ENCODE measurements at places on chromosomes 1 and 21.

- no peak for DNase-seq
Observed at GRCh38 chr1:29451368-29451892, 215.1 kb downstream of the PTPRU start.

DNA sequence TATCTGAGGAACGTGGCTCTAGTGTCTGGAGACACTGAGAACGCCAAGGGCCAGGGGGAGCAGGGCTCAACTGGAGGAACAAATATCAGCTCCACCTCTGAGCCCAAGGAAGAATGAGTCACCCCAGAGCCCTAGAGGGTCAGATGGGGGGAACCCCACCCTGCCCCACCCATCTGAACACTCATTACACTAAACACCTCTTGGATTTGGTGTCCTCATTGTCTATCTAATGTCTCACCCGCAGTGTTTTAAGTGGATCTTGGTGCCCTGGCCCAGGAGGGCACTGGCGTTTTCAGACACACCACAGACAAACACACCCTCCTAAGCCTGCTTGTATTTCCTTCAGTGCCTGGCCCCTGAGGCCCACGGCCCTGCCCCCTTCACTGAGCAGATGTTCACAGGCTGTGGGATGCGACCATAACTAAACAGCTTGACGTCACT lies 2.2 kb upstream of the FALEC start:
- no peak for DNase-seq

DNA sequence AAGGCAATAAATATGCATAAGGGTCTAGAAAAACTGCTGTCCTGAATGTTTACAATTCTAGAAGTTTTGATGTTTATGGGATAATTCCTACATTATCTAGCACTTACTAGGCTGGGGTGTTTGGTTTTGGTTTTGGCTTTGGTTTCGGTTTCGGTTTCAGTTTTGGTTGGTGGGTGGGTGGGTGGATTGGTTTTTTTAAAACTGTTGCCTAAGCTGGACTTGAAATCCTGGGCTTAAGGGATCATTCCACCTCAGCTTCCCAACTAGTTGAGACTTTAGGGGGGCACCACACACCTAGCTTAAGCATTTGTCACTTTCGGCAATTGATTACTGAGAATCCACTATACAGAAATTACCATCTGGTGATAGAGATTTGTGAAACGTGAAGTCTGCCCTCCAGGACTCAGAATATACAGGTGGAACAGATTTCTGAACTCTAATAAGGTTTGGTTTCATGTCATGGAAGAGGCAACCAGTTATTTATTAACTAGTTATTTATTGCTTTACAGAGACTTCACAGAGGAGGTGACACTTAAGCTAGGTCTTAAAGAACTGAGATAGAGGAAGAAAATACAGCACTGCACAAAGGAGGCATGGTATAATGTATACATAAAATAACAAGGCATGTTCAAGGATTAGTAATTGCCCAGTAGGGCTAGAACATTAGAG lies 69.6 kb downstream of the PIK3R3 start:
- DNase-seq, result no peak

GRCh38 chr1:18670121-18670867 lies 39.6 kb downstream of the PAX7 start:
- DNase-seq, result no peak

DNA sequence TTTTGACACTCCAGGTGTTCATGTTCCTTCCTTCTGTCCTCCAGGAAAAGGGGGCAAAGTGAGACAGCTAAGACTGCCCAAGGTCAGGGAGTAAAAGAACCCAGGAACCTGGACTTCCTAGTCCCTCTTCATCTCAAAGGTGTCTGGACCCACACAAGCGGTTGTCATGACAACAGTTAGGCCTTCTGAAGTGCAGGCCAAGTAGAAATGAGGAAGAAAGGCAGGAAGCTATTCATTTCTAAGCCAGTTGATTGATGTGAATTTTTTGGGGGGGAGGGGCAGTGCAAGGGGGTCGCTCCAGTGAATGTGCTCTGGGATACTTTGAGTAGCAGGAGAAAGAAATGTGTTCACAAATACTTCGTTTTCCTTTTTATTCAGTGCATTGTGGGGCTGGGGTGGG lies 114.3 kb downstream of the NAV1 start:
- DNase-seq, result no peak

GRCh38 chr21:37748351-37748750 lies 167.9 kb downstream of the KCNJ6 start:
- DNase-seq, result no peak

- no peak for DNase-seq
Observed at GRCh38 chr21:41616031-41616591, 108.2 kb upstream of the TMPRSS2 start.

DNA sequence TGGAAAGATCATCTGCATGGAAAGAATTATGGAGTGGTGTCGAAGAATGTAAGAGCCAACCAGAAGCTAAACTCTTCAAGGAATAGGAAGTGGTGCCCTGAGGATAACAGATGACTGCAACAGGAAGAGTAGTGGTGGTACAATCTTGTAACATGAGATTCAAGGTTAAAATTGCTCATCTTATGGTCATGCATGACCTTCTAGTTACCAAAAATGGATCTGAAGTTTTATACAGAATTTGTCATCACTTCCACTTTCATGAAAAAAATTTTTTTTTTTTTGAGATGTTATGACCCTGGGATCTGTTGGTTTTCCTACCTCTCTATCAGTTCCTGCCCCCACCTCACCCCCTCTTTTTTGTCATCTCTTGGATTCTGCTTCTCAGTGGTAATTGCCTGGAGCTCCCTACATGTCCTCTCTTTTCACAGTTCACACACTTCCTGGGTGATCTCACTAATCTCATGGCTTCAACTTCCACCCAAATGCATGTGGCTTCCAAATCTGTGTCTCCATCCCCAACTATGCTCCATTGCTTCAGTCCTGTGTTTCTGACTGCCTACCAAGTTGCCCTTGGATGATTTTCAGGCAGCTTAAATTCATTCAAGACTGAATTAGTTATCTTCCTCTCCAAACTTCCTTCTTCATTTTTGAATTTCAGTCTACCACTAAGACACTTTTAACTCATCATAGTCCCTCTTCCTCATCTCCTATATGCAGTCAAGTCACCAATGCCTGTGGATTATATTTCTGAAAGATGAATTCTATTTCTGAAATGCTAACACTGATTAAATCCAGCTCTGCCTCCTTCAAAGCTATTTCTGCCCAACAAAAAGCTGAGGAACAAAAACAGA lies 48.4 kb downstream of the SLAMF6 start:
- DNase-seq, result no peak
